NCI-H1417 (cell line): ENCODE measurements at places on chromosomes 13 and 19.

DNA sequence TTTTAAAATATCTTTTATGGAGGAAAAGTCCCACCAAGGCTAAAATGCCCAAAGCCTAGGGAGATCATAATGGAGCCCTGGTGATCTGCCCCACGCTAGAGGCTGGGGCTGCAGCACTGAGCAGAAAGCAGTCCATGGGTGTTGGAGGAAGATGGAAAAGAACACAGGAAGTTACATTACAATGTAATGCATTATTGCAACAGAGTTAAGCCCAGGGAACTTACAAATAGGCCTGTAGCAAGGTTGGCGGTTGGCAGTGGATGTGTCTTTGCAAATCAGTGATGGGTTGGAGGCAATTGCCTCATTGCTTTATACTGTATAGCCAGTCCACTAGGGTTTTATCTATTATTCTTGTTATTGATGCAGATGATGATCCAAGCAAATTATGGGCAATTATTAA lies 399.9 kb downstream of the NDFIP2 start:
- DNase-seq, result no peak

GRCh38 chr19:8552810-8553209 lies 24.4 kb downstream of the MYO1F start:
- no peak for DNase-seq

DNA sequence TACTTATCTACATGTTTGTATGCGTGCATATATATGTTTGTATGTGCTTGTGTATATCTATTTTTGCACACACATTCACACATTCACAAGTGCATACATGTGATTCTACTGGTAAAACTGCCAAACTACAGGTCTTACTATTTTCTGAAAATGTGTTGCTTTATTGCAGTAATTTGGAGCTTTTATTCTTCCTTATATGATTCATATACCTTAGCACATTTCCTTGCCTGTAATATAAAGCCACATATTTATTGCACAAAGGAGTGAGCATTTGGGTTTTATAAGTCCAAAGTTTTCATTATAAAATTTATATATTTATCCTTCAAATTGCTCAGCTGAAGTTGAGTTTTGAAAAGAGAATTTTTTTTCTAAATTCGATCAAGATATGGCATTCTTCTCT lies 1120.4 kb upstream of the PCDH9 start:
- DNase-seq, result no peak

DNA sequence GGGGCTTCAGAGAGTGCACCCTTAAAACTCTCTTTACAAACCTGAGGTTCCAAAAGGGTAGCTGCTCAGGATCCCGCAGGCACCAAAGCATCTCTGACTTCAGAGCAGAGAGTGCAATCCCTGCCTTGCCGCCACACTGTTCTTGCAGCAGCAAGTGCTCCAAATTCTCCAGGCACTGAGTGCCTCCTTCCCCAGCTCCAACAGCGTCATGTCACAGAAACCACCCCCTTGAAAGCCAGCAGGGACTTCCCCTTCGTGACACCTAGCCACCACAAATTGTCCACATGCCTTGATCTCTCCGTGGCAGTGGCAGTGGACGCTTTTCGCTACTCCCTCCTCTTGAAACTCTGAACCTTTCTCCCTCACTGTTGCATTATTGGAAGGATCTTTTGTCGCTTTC lies 39.9 kb downstream of the MBNL2 start:
- no peak for DNase-seq

DNA sequence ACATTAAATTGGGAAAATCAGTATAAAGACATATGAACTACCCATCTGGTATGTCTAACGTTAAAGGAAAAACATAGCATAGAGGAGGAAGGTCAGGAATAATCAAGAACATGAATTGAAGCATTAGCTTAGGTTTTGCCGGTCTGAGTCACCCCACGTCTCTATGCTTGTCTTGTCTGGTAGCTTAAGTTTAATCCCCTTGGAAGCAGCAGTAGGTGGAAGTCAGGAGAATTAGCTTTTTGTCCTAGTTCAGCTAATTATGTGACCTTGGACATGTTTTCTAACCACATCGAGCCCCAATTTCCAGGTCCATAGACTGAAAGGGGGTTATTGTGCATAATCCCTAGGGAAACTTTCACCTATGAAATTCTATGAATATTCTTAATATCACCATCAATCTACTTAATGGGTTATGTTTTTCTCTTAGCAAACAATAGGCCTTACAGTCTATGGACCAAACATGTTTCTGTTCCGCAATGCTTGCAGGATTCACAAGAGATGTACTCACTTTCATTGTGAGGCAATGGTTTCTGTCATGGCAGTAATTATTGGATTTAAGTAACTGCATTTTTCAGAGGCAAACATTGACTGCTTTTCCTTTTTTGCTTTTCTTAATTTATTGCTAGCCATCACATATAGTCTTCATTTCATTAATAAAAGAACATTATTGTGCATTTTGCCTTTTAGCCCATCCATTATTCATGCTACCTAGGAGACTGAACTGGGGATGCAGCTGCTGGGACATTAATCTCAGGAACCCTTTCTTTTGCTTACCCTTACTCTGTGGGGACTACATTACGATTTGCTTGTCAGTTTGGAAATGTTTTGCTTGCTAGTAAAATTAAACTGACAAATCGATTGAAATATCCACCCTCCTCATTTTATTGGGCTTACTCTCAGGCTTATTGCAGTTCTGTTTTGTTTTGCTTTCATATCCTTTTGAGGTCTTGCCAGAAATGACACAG lies 304.8 kb upstream of the MAB21L1 start:
- DNase-seq, result no peak

DNA sequence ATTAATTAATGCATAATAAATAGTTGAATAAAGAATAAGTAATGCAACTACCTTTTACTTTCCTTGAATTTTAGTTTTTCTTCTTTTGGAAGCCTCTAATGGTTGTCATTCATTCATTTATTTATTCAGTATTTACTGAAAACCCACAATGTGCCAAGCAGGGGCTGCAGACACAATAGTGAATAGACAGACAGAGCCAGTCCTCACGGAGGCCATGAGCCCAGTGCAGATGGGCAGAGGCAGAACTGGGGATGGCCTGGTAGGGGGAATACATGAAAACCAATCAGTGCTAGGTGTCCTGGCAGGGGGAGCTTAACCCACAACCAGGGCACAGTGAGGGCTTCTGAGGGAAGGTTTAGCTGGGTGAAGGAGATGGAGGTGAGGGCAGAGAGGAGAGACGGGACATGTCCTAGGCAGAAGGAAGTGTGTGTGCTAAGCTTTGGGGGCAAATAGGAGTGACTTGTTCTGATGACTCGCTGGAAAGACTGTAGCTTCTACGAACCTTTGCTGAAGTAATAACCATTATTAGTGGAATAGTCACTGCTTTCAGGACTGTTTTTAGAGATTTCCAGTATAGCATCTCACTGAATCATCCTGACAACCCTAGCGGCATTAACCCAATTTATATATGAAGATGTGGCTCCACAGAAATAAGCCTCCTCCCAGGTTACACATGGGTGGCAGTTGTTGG lies 55.9 kb downstream of the ERCC5 start:
- DNase-seq, result no peak

DNA sequence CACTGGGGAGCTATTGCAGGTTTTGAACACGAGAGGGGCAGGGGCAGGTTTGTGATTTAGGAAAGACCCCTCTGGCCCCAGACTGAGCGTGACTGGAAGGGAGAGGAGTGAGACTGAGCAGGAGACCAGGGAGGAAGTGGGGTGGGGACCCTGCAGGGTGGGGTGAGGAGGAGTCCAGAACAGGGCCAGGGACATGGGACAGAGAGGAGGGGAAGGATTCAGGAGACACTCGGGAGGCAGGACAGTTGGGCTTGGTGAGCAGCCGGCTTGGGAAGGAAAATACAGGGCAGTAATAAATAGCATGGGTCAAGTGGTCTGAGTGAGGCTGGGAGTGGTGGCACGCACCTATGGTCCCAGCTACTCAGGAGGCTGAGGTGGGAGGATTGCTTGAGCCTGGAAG lies 9.4 kb downstream of the FOSB start:
- no peak for DNase-seq

DNA sequence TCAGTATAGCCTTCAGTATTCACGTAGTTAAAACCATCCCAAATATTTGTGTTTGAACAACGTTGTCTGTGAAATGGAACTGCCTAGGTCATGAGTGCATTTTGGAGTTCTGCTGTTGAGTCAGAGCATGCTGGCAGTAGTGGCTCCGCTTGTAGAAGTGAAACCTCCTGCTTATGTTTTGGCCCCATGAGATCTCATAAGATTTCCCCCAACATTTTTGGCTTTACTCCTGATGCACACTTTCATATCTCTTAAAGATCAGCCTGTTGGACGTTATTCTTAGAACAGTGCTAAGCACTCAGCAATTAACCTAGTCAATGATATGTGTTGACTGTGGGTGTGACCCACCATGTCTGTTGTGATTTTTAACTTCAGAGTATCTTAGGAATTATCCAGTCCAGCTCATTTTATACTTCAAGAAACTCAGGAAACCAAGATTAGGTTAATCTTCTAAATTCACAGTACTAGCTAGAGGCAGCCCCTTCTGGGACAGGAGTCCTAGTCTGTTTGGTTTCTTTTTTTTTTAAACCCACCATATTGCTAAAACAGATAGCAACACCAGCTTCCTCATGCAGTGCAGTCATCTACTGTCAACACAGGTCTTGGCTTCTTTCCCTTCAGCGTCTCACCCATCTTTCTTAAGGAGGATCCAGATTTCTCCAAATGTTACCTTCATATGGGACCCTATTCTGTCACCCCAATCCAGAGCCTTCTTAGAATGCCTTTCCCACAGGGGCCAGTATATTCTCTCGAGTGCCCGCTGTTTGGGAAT lies 26.2 kb downstream of the RAP2A start:
- peak; percentile 43 for DNase-seq

- peak; percentile 36 for DNase-seq
Observed at GRCh38 chr19:10404888-10405820, 1.8 kb upstream of the CDC37 start.

DNA sequence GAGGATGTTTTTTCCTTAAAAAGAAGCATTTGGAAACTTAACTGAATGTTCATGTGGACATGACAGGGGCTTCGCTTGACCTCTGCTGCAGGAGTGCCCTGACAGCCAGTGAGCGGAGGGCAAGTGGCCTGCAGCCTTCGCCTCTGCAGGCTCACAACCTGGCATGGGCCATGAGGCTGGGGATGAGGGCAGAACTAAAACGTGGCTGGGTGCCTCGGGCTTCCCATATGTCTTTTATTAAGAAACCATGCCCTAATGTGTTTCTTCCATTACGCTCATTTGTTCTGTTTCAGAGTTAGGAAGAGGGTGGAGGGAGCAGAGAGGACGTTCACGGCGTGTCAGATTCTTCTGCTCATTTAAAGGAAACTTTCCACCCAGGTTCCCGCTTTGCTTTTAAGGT lies 2.9 kb downstream of the ARHGEF7 start:
- no peak for DNase-seq

DNA sequence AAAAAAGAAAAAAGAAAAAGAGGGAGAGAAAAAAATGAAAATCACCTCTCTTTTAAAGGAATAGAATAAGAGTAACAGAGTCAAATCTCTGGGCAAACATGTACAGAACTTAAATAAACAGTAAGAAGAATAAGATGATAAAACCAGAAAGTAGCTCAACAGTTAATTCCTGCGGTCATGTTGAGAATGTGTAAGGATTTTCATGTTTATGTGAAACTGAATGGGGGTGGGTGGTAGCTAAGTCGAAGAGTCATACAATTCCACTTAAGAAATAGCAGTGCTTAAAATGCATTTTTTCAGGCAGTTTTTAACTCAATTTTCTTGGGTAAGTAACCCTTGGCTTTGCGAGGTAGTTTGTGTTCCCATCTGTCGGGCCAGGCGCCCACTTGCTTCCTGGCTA lies 60.9 kb downstream of the PEX11G start:
- DNase-seq, result no peak

DNA sequence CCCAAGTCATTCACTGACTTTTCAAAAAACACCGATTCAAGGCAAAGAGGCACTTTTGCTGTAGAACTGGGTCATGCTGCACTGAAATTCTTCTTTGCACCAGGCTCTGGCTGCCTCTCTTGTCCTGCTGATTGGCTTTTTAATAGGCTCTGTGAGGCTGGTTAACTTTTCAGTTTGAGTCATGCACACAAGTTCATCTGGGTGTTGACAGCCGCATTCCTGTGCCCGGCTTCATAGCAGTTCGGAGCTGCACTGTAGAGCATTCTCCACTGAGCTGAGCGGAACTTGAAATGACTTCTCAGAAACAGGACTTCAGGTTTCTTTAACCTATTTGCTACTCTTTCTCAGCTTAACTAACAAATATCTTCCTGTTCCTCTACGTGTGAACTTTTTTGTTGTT lies 978.3 kb downstream of the UQCRFS1 start:
- DNase-seq, result no peak

- DNase-seq, result no peak
Observed at GRCh38 chr19:17112271-17112670, 36.7 kb downstream of the MYO9B start.

- peak; percentile 12 for DNase-seq
Observed at GRCh38 chr13:33345842-33346241, 60.3 kb upstream of the STARD13 start.

- DNase-seq, result no peak
Observed at GRCh38 chr19:29819986-29820385, 8.2 kb downstream of the CCNE1 start.

- DNase-seq, result no peak
Observed at GRCh38 chr19:34997071-34997617, 3.0 kb upstream of the GRAMD1A start.

DNA sequence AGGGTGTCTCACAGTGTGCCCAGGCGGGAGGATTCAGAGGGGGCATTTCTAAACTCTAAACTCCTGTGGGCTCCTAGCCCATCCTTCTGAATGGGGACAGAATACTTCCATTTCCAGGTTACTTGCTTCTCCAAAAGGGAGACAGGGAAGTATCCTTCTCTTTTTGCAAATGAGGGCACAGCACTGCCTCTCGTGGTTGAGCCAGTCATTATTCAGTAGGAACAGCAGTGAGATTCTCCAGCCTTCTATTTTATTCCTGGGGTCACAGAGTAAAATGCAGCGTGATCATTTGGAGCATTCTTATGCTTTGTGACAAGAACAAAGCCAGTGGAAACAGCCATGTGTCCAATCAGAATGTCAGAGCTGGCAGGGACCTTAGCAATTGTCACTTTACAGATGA lies 15.7 kb upstream of the TSHZ3 start:
- DNase-seq, result no peak

DNA sequence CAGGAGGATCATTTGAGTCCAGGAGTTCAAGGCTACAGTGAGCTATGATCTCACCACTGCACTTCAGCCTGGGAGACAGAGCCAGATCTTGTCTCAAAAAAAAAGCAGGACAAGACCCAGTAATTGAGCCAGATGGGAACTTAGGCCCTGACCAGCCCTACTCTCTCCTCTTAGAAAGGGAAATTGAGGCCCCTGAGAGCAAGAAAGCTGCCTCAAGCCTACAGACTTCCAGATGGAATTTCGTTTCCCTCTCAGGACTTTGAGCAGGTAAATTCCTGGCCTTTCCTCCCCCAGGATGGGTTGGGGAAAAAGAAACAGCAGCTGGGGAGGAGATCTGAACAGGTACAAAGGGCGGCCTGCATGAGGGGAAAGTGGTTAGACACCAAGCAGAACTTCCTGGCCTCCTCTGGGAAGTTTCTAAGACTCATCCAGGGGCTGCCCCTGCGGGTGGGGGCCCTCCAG lies 3.6 kb upstream of the BCL3 start:
- DNase-seq, result no peak

- DNase-seq, result no peak
Observed at GRCh38 chr13:39590466-39591036, 12.4 kb downstream of the LHFPL6 start.

GRCh38 chr19:30864391-30865215 lies 484.6 kb downstream of the TSHZ3 start:
- DNase-seq, result no peak
